ENCODE measurements at places on chromosomes 6 and 20. TPM values are rescaled to one million over a fixed set of nuclear protein-coding genes. Genes with fewer than 3 reads are reported as not detected.

Gene RANBP9
- total RNA-seq = 10.6 TPM

Gene SNRPB2
- total RNA-seq = 149 TPM

Gene CST7
- 1.0 TPM for total RNA-seq

Gene SLC22A1
- 1.1 TPM for total RNA-seq

Gene SUMO4
- total RNA-seq = 0.27 TPM

Gene NKAIN2
- total RNA-seq = not detected

Gene POU5F1
- not detected for total RNA-seq

Gene EEF1A2
- 203 TPM for total RNA-seq

Gene MAP1LC3A
- total RNA-seq = not detected

Gene PSMB9
- total RNA-seq = 16.5 TPM

Gene RPS6KA2
- total RNA-seq = 3.2 TPM

Gene APOM
- total RNA-seq = 2.5 TPM
